ENCODE measurements at places on chromosomes 1 and 21.

GRCh38 chr1:192814805-192815204 is 6.0 kb downstream of the RGS2 start:
- DNase-seq: no peak

DNA sequence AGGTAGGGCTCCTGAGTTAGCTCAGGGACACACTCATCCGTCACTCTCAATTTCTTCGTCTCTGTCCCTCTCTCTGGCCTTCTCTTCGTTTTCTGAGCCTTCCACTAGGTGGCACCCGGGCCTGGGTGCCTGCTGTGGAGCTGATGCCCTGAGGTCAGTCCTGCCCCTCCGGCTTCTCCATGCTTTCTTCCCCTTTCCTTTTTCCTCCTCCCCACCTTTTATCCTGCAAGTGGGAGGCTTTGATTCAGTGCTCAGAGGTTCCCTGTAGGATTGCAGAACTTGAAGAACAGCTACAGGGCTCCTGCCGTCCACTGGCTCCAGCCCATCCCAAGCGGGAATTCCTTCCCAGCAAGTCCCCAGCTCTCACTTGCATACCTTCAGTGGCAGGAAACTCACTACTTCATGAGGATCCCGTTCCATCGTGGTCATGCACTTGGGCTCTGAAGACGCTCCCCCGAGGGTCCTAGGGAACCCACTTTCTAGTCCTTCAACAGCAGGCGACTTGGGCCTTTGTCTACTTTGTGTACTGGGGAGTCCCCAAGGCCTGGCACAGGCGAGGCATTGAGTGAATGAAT is 45.6 kb downstream of the SRRM1 start:
- DNase-seq: no peak

DNA sequence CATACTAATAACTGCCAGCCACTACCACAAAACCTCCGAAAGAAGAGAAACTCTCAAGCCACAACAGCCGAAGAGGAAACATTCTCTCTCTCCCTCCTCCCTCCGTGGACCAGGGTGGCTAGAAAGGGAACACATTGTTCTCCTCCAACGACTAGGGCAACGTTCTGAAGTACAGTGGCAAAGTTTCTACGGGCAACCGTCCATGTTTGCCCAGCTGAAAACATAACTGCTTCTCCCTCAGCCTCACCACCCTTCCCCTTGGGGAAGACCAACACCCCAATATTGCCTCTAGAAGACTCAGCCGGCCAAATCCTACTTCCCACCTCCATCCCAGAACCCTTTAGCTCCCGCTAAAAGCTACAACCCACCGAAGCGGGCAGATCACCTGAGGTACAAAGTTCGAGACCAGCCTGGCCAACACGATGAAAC is 2.0 kb downstream of the GLUL start:
- peak; percentile 66 for DNase-seq

DNA sequence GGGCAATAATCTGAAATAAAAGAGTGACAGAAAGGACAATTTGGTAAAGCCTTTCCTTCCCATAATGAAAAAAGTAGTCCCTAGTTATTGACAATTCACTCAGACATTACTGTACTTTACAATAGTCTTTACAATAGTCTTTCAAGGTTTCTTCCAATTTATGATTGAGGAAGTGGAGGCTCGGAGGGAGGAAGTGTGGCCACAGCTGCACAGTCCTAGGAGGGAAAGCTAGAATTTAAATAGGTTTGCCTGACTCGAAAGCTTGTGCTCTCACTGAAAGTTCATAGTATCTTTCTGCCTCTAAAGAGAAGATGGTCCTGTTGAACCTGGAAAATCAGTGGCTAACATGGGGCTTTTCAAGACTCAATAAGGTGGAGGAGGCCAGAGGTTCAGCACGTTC is 203.2 kb downstream of the SDCCAG8 start:
- no peak for DNase-seq

GRCh38 chr1:94808669-94809068 is 11.5 kb upstream of the SLC44A3 start:
- DNase-seq: peak; percentile 34

DNA sequence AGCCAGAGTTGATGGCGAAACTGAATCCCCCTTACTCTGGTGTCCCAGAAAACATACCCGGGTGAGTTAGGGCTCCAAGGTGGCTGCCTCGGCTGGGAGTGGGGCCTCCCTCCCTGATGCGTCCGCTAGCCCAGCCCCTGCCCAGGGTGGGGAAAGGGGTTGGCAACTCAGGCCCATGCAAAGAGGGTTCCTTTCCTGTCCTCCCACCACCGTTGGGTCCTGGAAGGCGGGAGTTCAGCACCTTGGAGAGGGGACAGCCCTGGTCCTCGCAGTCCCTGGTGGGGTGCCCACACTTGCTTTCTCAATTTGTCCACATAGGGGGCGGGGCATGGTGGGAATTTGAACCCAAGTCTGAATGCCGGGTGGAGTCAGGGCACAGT is 6.1 kb downstream of the SRM start:
- DNase-seq: no peak

DNA sequence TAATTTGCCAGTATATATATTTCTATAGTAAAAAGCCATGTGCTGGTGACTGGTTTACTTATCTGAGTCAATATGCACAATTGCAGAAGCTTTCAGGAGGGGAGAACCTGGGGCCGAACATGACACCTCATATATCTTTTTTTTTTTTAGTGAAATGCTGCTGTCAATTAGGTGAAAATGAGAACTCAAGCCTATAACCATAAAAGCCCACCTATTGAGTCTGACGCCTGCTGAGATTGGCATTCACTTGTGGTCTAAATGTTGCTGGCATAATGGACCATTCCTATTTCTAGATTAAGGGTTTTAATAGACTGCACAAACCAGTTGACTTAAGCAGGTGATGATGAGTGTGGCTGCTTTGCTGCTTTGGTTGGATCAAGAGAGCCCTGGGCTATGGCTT is 10.8 kb downstream of the NTMT2 start:
- DNase-seq: no peak

All from NCI-H526 treated with DMSO at 0.1 percent for 48 hours (cell line).